ENCODE measurements at places on chromosomes 1 and 21.
A peak's percentile ranks its signal among the peaks of the same experiment; 100 is the strongest.

DNA sequence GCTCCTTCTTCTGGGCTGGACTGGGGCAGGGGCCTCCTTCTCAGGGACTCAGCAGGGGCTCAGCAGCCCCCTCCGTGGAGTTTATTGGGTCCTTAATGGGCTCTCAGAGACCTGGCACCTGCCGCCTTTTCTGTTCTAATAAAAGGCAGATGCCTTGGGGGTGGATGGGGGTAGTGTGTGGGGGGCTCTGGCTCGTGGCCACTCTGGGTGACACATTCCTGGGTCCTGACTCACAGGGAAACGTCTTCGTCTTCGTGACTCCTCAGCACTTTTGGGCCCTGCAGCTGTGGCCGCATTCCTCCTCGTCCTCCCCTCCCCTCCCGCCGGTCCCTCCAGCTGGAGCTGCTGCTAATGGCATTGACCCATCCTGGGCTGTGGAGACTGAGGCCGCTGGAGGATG is 107.8 kb upstream of the WNT4 start:
- DNase-seq: no peak

- DNase-seq: peak; percentile 81
Observed at GRCh38 chr1:186212568-186213224, 162.4 kb downstream of the TPR start.

GRCh38 chr1:89121641-89122040 is 4.3 kb downstream of the GBP2 start:
- no peak for DNase-seq

DNA sequence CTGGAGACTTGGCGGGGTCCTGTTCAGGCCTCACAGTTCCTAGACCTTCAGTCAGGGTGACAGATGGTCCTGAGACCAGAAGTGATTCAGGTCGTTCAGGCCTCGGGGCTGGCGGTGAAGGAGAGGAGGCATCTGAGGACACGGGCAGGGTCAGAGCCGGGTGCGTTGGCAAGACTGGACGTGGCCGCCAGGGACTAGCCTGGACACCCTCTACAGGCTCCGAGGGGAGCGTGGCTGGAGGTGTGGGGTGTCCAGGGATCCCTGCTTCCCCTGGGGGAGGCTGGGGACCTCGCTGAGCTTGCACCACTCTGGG is 64.0 kb upstream of the TARDBP start:
- DNase-seq: no peak

- DNase-seq: no peak
Observed at GRCh38 chr1:5338466-5338865, 653.8 kb downstream of the NPHP4 start.

GRCh38 chr1:117605164-117605773 is 579 bp upstream of the TENT5C start:
- DNase-seq: peak; percentile 49

DNA sequence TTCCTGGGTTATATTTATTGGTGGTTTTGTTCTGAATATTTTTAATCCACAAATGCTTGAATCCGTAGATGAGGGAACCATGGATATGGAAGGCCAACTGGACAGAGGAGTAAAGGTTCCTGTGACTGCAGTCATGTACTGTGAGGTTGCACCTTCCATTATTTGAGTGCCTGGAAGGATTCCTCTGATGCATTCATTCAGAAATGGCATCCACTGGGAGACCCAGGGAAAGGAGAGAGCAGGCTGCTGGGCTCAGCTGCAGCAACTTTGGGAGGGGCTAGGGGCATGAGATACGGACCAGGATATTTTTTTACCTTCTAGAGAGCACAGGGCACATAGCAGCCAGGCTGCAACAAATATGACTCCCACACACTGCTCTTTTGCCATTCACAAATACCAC is 19.5 kb downstream of the AK2 start:
- no peak for DNase-seq

- no peak for DNase-seq
Observed at GRCh38 chr1:201116091-201116490, 3.9 kb upstream of the CACNA1S start.

DNA sequence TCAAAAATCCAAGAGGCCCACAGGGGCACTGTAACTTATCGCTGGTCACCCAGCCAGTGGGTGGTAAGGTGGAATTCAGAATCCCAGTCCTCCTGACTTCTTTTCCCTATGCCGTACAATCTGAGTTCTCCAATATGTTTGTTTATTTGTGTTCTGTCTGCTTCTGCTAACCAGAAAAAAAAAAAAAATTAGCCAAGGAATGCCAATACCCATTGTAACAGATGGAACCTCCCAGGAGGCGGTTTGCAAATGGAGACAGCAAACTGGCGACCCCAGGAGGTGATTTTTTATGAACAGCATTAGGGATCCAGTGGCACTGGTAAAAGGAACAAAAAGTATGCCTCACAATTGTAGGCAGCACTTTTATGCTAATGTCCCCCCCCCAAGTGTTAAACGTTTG is 189.0 kb upstream of the FGGY start:
- no peak for DNase-seq

- DNase-seq: no peak
Observed at GRCh38 chr21:34781526-34781925, 112.7 kb downstream of the CLIC6 start.

DNA sequence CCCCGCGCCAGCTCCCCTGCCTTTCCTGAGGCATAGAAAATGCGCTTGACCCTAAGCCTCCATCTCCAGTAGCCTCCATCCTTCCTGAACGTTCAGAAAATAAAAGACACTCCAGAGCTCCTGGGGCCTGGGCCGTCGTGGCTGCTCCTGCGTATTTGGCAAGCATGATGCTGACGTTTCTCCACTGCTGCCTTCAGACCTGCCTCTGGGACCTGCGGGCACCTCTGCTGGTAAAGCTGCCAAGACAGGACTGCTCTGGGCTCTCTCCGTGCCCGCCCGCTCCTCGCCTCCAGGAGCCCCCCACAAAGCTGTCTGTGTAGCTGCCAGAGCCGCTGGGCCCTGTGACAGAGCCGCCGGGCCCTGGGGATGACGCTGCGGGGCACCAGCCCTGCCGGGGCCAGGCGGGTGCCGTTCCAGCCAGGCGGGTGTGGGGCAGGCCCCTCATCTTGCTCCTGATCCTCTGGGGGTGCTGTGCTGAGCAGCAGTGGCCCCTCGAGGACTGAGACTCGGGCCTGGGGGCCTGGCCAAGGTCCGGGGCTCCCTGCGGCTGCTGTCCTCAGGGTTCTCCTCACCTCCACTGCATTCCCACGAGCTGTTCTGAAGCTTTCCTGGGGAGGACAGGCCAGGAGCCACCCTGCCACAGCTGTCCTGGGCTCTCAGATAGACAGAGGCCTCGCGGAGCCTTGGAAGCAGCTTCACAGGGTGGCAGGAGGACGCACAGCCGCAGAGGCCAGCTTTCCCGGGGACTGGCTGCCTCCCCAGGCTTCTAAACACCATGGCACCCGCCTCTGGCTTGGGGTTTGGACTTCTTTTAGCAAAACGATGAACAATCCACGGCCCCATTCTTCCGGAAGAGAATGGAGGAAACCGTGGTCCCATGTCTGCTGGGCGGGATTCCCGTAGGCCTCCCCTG is 48.1 kb downstream of the MORN1 start:
- no peak for DNase-seq

DNA sequence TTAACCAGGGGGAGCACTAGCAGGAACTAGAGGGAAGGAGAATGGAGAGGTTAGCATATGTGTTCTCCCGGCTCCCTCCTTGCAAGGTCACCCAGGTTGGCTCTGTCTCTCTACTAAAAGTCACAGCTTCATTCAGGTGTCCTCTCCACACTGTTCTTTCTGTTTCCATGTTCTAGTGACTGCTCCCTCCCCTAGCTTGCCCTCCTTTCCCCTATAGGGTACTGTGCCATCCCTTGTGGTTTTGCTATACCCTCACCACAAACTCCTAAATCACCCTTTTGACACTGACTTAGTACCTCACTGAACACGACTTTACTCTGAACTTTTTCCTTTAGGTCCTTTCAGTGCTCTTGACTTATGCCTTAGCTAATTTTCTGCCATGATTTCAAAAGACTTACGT is 389.3 kb downstream of the ST6GALNAC3 start:
- DNase-seq: no peak

GRCh38 chr1:78722947-78723346 is 73.3 kb downstream of the IFI44 start:
- DNase-seq: no peak

GRCh38 chr1:182405578-182405977 is 5.1 kb upstream of the TEDDM1 start:
- DNase-seq: no peak

GRCh38 chr1:46546210-46546609 is 5.2 kb downstream of the KNCN start:
- DNase-seq: no peak

DNA sequence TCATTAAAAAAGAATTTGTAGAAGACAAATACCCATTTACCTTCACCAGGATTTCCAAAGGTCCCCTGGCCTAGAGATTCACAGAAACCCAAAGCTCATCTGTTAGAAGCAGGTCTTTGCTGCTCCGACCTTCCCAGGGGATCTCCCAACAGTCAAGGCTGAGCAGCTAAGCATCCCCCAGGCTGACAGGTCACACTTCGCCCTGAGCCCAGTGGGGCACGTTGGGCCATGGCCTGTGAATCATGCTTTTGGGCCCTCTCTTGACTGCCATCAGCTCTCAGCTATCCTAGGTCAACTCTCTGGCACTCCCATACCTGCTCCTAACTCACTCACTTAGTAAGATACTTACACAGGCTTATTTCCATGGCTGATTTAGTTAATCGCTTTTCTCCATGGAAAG is 157.7 kb downstream of the DSCAM start:
- no peak for DNase-seq

DNA sequence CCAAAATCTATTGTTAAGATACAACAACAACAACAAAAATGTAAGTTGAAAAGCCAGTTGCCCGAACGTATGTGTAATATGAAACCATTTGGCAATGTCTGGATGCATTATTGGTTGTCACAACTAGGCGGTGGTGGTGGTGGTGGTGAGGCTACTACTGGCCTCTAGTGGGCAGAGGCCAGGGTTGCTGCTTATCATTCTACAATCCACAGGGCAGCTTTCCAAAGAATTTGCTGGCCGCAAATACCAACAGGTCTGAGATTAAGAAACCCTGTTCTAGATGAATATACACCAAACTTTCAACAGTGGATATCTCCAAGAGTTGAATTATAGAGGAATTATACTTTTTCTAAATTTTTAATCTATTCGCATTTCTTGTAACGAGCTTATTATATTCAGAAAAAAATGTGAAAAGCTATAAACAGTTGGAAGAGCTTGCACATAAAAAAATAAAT is 26.8 kb upstream of the ZNF697 start:
- no peak for DNase-seq

DNA sequence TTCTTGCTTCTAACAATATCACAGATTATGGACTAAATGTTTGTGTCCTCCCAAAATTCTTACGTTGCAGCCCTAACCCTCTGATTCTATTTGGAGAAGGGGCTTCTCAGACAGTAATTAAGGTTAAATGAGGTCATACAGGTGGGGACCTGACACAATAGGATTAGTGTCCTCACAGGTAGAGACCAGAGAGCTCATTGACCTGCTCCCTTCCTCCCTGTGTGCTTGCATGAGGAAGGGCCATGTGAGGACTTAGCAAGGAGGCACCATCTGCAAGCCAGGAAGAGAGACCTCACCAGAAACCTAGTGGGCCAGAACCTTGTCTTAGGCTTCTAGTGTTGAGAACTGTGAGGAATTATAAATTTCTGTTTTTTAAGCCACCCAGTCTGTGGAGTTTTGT is 322.6 kb downstream of the SMYD3 start:
- DNase-seq: no peak

GRCh38 chr1:247431643-247432042 is 15.7 kb downstream of the NLRP3 start:
- DNase-seq: no peak

DNA sequence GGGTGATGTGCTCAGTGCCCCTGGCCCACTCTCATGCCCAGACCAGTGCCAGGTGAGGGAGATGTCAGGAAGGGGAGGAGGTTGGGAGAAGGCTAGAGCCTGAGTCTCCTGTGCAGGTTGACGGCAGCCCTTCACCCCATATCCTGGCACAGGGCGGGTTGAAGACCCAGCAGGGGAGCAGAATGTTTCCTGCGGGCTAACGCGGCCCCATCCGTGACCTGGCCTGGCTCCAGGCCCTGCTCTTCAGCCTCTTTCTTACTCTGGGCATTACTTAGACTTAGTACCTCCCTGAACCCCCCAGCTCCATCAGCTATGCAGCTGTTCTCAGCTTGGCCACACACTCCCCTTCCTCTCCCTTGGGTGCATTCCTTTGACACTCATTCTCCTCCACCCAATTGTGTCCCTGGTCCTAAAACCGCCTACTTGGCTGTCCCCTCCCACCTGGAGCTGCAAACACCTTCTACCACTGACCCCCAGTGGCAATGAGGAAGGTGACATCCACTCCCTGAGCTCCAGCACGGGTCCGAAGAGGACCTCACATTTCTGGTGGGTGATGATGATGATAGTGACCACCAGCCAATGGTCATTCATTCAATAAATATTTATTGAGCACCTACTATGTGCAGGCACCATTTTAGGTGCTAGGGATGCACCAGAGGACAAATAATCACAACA is 179.0 kb downstream of the PTPRU start:
- DNase-seq: peak; percentile 72

DNA sequence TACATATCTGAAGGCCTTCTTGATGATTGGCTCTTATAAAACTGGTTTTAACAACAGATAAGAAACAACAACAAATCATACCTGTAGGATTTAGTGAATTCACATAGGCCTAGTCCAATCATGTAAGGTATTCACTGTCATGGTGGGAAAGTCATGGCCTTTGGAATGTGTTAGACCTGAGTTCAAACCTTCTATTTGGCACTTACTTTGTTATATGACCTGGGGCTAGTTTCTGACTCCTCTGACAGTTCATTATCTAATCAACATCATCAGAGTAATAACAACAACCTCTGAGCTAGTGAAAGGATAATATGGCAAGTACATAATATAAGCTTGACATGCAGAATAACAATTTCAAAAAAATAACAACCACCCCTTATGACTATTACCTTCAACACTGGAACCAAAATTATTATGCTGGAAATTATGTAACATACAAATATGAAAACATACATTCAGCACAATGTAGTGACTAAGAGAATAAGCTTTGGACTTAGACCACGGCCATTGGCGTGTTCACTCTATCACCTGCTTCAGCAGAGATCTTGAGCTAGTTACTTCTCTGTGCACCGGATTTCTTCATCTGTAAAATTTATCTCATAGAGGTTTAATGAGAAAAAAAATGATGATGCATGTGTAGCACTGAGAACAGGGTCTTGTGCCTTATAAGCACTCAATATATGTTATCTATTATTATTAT is 597.6 kb downstream of the LMO4 start:
- no peak for DNase-seq

DNA sequence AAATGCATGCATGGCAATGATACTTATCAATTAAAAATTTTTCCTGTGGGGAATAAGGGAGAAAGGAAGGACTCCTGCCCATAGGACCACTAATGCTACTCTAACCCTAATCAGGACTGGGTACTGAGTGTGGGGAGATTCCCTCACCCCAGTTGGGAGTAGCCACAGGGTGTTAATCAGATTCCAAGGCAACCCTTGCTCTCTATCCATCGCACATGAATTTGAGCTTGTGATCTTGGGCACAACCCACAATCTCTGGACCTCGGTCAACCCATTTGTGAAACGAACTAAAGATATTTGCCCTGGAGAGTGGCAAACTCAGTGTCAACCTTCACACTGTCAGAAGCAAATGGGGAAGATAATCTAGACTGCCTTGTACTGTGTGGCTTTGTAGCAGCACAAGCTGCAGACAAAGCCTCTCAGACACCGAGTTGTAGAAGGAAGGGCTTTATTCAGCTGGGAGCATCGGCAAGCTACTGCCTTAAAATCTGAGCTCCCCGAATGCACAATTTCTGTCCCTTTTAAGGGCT is 69.5 kb downstream of the SERINC2 start:
- no peak for DNase-seq

Data from HEK293T (cell line).